ENCODE measurements at places on chromosomes 1 and 21. TPM values are rescaled to one million over a fixed set of nuclear protein-coding genes. Genes with fewer than 3 reads are reported as not detected.

LYPLAL1 gene
- 17.9 TPM for total RNA-seq

PDZK1 gene
- 1.1 TPM for total RNA-seq

F3 gene
- 346 TPM for total RNA-seq

AMY1A gene
- total RNA-seq, result not detected

KRTAP22-2 gene
- total RNA-seq, result not detected

TCHH gene
- total RNA-seq, result 0.14 TPM

FRRS1 gene
- total RNA-seq, result 22.8 TPM

ADAM30 gene
- total RNA-seq, result not detected

KCND3 gene
- 0.22 TPM for total RNA-seq

LAMB3 gene
- total RNA-seq, result 4.6 TPM

SYNJ1 gene
- 3.7 TPM for total RNA-seq

RPS8 gene
- 982 TPM for total RNA-seq

KLF17 gene
- under 0.01 TPM for total RNA-seq

HS2ST1 gene
- 31.3 TPM for total RNA-seq

PIGR gene
- not detected for total RNA-seq

AK5 gene
- total RNA-seq, result 17.1 TPM

LCE1F gene
- total RNA-seq, result not detected

BTBD19 gene
- 23.4 TPM for total RNA-seq

MYOC gene
- total RNA-seq, result not detected

PLCH2 gene
- under 0.01 TPM for total RNA-seq

EPS8L3 gene
- not detected for total RNA-seq

COG2 gene
- total RNA-seq, result 19.7 TPM

NDC1 gene
- 55.0 TPM for total RNA-seq

FCRL4 gene
- not detected for total RNA-seq

CHRM3 gene
- under 0.01 TPM for total RNA-seq

LCE4A gene
- not detected for total RNA-seq

DISP3 gene
- total RNA-seq, result not detected

GPR25 gene
- total RNA-seq, result not detected

CLCA1 gene
- total RNA-seq, result 0.22 TPM

CELSR2 gene
- 1.3 TPM for total RNA-seq

C1QA gene
- total RNA-seq, result not detected

MASP2 gene
- under 0.01 TPM for total RNA-seq

HCRTR1 gene
- total RNA-seq, result not detected

CZIB gene
- total RNA-seq, result 38.5 TPM

IFNLR1 gene
- total RNA-seq, result not detected

DVL1 gene
- 159 TPM for total RNA-seq

FAM163A gene
- not detected for total RNA-seq

PGLYRP3 gene
- total RNA-seq, result not detected

SLC9C2 gene
- not detected for total RNA-seq

TSPAN2 gene
- not detected for total RNA-seq

CCDC27 gene
- total RNA-seq, result not detected

NEXN gene
- 10.2 TPM for total RNA-seq

LCE1E gene
- not detected for total RNA-seq

LUZP1 gene
- total RNA-seq, result 80.0 TPM

CLIC6 gene
- total RNA-seq, result not detected

APOBEC4 gene
- under 0.01 TPM for total RNA-seq

SYT11 gene
- 29.3 TPM for total RNA-seq

ZNF669 gene
- total RNA-seq, result 6.6 TPM

SLC30A10 gene
- not detected for total RNA-seq

CLCA4 gene
- total RNA-seq, result not detected

KRTAP10-1 gene
- not detected for total RNA-seq

TNFSF18 gene
- total RNA-seq, result 6.3 TPM

ACTN2 gene
- total RNA-seq, result not detected

HSD3B1 gene
- total RNA-seq, result not detected

KIF21B gene
- total RNA-seq, result 0.29 TPM

PGLYRP4 gene
- total RNA-seq, result not detected

LRRC38 gene
- not detected for total RNA-seq

SLC45A1 gene
- 1.9 TPM for total RNA-seq
